ENCODE measurements at places on chromosomes 2 and 18.

GRCh38 chr18:75400366-75400765, 27.1 kb downstream of the SMIM21 start:
- DNase-seq, result no peak

DNA sequence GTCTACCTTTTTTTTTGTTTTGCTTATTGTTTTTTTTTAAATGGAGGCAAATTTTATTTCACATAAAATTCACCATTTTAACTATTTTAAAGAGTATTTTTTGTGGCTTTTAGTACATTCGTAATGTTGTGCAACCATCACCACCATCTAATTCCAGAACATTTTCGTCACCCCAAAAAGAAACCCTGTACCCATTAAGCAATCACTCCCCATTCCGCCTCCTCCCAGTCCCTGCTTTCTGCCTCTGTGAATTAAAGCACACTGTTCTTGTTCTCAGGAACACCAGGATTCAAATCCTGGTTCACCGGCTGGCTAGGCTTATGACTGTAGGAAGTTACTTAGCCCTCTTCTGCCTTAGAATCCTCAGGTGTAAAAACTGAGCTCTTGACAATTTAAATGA, 36.9 kb upstream of the EPAS1 start:
- DNase-seq, result no peak

- DNase-seq, result peak; percentile 76
These were observed 181.8 kb downstream of the PHLPP1 start for GRCh38 chr18:62897153-62897552.

DNA sequence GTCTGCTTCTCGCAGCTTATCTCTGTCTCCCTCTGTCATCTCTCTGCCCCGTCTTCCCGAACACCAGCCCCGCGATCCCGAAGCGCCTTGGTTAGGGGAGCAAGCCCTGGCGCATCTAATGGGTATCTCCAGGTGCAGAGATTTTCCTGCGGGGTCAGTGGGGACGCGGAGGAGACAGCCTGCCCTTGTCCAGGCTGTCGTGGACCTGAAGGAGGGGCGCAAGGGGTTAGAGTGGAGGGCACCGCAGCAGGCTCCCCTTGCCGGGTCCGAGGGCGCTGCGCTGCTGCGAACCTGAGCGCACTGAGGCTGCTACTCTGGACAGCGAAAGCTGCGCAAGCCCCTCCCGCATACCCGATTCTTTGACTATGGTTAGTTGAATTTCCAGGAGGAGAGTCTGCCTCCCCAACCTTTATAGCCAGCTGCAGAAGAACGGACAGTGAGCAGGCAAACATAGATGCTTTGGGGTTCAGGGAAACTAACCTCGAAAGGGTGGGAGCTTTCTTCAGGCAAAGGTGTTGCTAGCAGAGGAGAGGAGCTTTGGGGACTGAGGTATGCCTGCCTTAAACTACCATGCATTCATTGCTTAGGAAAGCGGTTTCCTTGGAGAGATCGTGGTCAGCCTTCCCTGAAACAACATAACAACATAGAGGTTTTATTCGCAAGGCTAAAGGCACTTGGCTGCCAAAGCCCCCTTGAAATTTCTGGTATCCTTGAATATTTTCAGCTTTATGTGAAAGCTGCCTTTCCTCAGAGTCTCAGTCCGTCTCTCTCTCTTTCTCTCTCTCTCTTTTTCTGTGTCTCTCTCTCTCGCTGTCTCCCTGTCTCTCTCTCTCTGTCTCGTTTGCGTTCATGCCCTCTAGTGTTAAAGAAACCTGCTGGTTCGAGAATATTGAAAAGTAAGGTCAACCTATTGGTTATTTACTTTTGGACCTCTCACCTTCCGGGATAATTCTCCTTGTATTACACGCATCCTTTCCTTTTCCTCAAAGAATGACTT, 1.6 kb downstream of the GALNT13 start:
- DNase-seq, result no peak

DNA sequence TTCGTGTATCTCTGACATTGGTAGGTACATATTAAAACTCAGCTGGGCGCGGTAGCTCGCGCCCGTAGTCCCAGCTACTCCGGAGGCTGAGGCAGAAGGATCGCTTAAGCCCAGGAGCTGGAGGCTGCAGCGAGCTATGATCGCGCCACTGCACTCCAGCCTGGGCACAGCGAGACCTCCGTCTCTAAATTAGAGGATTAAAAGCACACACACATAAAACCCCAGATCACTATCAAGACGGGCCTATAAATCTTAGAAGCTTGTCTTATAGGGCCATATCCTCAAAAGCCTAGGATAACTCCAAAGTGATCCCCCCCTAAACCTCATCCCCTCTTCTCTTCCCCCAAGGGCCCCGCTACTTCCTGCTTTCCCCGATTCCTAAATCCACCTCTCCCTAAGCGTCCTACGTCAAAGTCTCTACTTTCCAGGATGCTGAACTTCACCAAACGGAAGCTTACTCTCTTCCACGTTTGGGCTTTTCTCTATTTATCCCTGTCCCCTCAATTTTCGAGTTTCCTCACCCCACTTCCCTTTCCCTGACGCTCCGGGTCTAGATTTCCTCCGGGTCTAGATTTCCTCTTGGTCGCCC, 707 bp downstream of the KRCC1 start:
- DNase-seq, result peak; percentile 45

- peak; percentile 58 for DNase-seq
These were observed 908 bp downstream of the ERLEC1 start for GRCh38 chr2:53787614-53788289.
